ENCODE measurements at places on chromosomes 1 and 21. TPM values are rescaled to one million over a fixed set of nuclear protein-coding genes. Genes with fewer than 3 reads are reported as not detected.
A peak's percentile ranks its signal among the peaks of the same experiment; 100 is the strongest.

GRCh38 chr1:243438815-243439214 lies 183.0 kb downstream of the SDCCAG8 start:
- DNase-seq = no peak

DNA sequence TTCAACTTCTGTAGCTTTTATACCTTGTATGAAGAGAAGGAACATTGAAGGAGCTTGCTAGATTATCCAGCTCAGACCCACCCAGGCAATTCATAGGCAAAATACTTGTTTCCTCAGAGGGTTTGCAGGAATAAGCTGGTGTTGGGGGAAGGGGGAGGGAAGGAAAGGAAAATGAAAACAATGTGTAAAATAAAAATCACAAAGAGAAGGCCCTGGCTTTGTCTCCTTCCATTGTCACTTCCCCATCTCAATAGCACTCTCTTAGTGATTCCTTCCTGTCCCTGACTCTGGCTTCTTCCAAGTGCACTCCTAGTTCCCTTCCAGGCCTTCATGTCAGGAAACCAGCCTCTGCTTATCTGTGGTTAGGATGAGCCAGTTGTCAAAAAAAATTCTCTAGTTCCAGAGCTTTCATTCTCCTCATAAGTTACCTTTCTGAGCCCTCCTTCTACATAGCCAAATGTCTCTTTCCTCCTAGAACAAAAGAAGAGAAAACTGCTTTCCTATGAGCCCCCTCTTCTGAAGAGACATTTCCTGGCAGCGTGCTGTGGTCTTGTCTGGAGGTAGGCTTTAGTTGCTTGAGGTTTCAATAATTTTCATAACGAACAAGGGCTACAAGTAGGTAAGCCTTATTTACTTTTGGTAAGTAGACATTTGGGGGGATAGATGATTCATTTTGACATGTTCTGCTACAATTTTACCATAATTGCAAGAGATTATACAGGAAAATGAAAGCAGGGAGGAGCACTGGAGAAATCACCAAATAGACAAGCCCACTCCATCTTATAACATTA lies 45.7 kb downstream of the FASLG start:
- DNase-seq = no peak

DNA sequence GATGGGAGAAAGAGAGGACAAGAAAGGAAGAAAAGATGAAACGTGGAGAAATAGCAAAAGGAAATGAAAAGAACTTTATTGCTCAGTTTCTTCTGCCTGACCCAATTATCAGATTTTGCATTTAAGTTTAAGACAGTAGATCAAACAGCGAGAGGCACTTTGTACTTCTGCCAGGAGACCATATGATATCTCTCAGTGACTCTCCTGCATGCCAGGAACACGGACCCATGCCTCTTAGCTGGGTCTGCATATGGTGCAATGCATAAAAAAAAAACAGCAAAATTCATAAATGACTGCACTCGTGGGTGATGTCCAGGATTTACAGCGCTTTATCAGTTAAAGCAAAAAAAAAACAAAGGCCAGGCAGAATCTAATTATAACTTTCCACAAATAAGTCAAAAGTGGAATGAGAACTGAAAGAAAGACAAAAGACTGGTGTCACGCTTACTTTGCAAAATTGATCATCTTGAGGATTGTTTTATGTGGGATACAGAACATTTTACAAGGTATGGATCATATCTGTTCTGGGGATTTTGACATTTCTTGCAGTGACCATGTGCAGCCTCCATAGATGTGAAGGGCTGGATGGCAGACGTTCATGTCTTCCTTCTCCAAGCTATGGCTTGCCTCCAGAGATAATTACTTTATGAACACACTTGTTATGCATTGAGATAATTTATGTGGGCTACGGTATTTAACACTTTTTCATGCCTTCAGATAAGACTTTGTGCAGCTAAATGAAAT lies 79.5 kb downstream of the RUNX1 start:
- DNase-seq = peak; percentile 77

GRCh38 chr1:245953876-245954660 lies 553.0 kb downstream of the SMYD3 start:
- DNase-seq = peak; percentile 38

GRCh38 chr1:206517784-206518183 lies 10.5 kb downstream of the RASSF5 start:
- DNase-seq = no peak

Gene FMO3
- 9.0 TPM for total RNA-seq

DNA sequence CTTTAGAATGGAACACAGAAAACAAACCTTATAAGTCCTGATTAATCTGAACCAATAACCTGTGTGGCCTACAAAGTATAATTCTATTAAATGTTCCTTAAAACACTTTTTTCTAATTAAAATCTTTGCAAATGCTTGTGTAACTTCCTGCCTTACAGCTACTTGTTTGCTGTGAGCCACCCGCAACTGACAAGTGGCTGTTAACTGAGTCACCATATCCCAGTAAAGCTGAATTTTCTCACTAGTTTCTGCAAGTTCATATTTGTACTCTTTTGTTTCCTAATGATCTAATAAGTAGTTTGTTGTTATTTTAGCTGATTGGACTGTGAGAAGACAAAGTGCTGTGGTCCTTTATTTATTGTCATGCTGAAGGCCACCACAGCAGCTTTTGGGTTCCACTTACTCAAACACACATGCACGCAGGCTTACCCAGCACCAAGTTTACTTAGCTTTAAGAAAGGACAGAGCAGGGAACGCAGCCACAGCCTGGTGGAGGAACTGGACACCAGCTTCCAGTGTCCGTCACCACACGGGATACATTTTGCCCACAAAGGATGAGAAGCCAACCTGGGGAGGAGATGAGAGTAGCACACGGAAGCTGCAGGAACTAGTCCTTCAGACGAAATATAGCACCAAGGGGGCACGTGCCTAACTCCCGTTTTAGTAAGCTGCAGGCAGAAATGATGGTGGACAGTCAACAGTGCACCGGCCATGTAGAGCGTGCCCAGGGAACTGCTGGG lies 47.8 kb downstream of the LCA5L start:
- DNase-seq = no peak

- no peak for DNase-seq
These were observed 16.1 kb downstream of the SSU72 start for GRCh38 chr1:1558591-1558990.

GRCh38 chr1:53683986-53684740 lies 54.8 kb downstream of the GLIS1 start:
- peak; percentile 16 for DNase-seq

Gene TMEM269
- 0.09 TPM for total RNA-seq

GRCh38 chr1:24379733-24380315 lies 33.8 kb downstream of the STPG1 start:
- no peak for DNase-seq

DNA sequence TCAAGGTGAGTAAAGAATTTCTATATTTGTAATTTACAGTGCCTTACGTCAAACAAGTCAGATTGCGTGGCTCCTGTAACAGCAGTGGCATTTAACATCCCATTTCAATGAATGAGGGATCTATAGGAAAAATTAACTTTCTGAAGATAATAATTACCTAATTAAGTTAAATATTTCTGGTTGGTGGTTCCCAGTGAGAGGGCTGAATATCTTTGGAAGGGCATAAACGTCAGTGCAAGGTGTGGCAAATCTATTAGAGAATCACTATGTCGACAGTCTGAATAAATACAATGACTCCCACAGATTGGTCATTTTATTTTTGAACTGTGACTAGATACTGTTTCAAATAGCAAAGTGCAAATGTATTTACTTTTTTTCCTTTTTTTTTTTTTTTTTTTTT lies 80.0 kb downstream of the S1PR1 start:
- no peak for DNase-seq

Gene OR2L13
- not detected for total RNA-seq

DNA sequence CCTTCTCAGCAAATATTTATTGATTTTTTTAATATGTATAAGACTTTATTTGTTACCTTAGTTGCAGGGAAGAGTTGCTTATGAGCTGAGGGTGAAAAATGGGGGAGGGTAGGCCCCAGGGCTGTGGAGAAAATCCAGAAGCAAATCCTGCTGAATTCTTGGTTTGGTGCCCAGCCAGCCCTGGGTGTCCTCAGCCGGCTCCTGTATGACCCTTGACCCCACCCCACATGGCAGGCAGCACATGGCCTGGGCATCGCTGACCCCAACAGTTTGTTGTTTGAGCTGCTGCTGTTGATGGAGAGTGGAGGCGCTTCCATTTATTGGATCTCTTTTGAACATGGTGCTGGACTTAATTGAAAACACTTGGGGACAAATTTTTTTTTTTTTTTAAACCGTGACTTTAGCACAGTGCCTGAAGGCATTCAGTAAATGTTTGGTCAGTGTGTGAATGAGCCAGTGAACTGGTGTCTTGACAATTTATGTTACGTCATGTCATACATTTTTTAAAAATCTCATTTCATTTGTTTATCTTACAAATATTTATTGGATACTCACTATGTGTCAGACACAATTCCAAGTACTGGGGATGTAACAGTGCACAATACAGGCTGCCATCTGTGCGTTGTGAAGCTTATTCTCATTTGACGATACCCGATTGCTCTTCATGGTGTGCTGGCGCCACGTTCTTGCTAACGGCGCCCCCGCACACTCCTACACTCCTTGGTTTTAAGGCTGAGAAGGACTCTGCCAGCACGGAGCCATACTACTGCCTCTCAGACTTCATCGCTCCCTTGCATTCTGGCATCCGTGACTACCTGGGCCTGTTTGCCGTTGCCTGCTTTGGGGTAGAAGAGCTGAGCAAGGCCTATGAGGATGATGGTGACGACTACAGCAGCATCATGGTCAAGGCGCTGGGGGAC lies 98.8 kb downstream of the MTR start:
- DNase-seq = no peak

- peak; percentile 93 for DNase-seq
These were observed 32.6 kb downstream of the DNTTIP2 start for GRCh38 chr1:93846206-93846991.

GRCh38 chr1:185957441-185958363 lies 223.5 kb downstream of the HMCN1 start:
- DNase-seq = no peak

Gene LGR6
- total RNA-seq = 4.1 TPM

GRCh38 chr1:181317261-181317930 lies 165.9 kb upstream of the CACNA1E start:
- DNase-seq = no peak

- DNase-seq = no peak
These were observed 147.9 kb upstream of the JUN start for GRCh38 chr1:58931756-58932155.

DNA sequence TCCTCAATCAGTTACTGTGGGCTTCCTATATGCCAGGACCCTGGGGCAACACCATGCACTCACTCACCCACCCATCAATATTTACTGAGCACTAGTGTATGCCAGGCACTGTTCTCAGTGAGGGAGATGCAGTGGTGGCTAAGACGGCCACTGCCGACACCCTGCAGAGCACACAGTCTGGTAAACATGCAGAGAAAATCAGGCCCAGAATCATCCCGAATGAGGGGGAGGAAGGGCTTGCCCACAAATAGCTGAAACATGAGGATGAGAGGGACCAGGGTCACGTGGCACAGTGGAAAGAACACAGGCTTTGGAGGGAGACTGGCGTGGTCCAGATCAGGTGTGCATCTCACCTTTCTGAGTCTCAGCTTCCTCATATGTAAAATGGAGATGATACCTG lies 89.2 kb upstream of the IGSF21 start:
- no peak for DNase-seq

Gene FAM163A
- not detected for total RNA-seq

- DNase-seq = no peak
These were observed 396.3 kb upstream of the NEGR1 start for GRCh38 chr1:72678683-72679082.

Gene APCS
- 0.46 TPM for total RNA-seq

Gene AKNAD1
- total RNA-seq = 0.31 TPM

Gene MAP10
- total RNA-seq = 3.0 TPM

Gene PTCH2
- 1.7 TPM for total RNA-seq

Gene TCP10L
- total RNA-seq = 0.43 TPM
